Thoracic aorta (tissue), 2 donors: ENCODE measurements at places on chromosomes 6 and 20.

- DNase-seq = no peak
Measured at GRCh38 chr20:6566821-6567220, 200.7 kb upstream of the BMP2 start.

DNA sequence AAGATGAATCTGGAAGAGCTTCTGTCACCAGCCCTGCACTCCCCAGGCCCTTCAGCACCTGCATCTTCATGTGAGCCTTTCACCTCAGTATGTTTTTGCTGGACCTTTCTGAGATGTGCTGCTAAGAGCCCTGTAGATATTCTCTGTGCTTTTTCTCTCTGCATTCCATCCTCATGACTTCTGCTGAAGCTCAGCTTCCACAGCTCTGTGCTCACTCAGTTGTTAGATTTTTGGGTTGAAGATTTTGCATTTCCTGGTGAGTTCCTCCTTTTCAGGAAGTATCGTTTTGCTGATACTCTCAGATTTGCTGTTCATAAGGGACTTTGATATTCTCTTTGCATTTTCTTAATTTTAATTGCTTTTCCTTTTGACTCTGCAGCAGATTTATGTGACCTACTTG, 18.3 kb downstream of the KIAA1586 start:
- DNase-seq = no peak

- DNase-seq = no peak
Measured at GRCh38 chr20:62237514-62237800, 864 bp upstream of the OSBPL2 start.

- no peak for DNase-seq
Measured at GRCh38 chr6:32991972-32992371, 17.4 kb downstream of the HLA-DOA start.

DNA sequence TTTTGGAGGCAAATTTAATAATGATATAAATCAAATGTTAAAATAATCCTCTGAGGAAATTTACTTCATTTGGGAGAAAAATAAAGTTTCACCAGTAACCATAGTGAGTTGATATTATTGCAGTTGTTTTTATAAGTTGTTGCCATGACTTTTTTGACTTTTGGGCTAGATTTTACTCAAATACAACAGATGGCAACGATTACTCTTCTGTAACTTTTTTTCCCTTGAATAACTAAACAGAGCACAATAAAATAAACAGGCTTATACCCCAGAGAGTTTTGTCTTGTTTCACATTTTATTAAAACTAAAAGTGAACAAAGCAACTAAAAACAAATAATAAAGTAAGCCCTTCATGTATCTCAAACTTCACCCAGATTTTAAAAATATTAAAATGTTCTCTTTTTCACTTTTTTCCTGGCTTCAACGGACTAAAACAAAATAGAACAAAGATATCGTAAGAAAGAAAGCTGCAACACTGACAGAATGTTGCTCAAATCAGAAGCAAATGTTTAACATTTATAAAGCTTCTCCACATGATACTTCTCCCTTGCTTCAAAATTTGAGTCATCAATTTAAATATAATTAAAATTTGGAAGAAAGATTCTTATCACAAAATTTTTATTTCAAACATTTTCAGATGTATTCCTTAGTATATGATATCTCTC, 42.5 kb upstream of the BMP5 start:
- no peak for DNase-seq

DNA sequence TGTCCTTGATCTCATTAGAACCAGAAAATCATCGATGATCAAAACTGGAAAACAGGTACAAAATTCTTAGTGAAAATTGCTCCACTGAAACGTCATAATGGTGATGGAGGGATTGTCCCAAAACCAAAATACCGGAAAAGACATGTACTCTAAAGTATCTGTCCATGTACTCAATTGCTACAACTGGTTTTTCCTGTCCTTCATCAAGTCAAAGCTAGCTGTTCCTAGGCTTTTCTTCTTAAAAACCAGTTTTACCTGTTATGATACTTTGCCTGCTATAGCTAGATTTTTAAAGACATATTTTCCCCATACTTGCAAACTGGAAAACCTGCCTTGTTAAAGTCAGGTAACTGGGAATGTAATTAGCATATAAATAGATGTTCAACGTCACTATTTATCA, 50.5 kb upstream of the LRRC1 start:
- no peak for DNase-seq

GRCh38 chr20:47561603-47562583, 60.2 kb downstream of the NCOA3 start:
- DNase-seq = no peak

GRCh38 chr6:166097914-166098522, 69.6 kb downstream of the TBXT start:
- no peak for DNase-seq

DNA sequence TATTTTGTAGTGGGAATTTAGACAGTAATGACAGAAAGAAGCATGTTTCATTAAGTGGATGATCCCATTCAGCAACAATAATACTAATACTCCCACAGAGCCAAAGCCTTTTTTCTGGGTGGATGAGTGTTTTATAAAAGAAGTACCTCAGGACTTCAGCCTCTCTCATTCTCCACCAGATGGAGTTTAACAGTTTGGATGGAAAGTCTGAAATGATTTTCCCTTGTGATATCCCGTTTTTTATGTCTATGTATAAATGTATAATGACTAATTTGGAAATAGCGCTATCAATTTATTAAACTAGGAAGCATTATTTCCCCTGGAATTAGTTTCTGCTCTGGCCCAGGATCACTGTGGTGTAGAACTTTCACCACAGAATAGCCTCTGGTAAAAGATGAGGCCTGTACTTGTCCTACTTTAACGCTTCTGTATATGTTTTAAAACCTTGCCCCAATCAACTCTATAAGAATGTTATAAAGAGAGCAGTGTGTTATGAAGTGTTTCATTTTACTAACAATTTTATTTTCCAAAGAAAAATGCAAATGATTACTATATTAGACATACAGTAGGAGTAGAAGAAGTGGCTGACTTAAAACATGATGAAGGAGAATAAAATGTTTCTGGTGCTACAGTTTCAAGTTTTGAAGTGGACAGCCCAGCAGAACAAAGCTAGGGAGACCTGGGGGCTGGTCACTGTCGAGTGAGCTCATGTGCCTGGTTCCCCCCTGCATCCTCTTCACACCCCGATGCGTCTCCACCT, 135.6 kb downstream of the HIVEP1 start:
- DNase-seq = no peak
